ENCODE measurements at places on chromosomes 3 and 15.
A peak's percentile ranks its signal among the peaks of the same experiment; 100 is the strongest.

- DNase-seq: no peak
Measured at GRCh38 chr3:125406070-125406469, 30.9 kb upstream of the ZNF148 start.

GRCh38 chr3:15708882-15709677 is 88.7 kb downstream of the ANKRD28 start:
- no peak for DNase-seq

DNA sequence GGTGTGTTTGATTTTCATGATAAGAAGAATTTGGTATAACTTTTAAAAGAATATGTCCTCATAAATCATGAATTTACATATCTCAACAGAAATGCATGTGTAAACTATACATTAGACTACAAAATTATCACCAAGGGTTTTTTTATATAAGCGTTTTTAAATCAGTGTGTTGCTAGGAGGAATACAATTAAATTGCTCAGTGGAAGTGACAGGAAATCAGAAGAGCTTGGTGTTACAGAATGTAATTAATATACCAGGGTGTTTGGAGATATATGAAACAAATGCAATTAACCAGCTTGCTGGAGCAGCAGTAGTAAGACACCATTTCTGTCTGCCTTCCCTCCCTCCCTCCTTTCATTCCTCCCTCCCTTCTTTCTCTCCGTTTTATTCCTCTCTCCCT is 2.4 kb downstream of the ROBO2 start:
- DNase-seq: no peak

GRCh38 chr3:17372362-17373210 is 369.8 kb downstream of the TBC1D5 start:
- DNase-seq: peak; percentile 5

DNA sequence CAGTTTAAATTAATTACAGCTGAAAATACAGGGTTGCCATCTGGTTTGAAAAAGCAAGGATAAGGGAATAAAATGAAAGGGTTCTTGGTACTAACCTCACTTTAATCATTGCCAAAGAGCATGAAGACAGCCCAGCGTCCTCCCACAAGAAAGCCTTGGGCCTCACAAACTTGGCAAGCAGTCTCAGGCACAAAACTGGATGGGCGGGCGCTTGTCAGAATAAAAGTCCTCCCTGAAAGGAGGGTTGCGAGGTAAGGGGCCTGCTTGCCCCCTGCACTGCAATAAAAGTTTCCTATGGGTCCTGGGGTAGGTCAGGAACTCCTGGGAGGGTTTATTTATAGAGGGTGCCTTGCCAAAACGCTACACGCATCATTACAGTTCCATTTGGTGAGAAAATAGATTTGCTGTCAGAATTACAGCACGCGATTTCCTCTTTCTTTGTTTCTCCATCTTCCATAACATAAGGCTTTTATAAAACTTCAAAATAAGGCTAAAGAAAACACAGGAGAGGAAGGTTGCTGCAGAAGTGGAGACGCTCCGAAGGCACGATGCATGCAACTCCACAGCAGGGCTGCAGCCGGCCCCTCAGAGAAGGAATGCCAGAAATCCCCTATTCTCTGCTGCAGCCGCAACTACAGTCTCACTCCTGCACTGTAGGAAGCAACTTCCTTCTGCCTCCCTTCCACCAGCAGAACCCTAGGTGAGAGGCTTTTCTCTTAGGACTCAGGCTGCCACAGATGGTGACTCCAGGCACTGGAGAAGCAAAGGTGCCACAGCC is 61.3 kb downstream of the VGLL4 start:
- peak; percentile 92 for DNase-seq

- DNase-seq: peak; percentile 93
Measured at GRCh38 chr3:147945968-147946519, 536.9 kb downstream of the ZIC1 start.

DNA sequence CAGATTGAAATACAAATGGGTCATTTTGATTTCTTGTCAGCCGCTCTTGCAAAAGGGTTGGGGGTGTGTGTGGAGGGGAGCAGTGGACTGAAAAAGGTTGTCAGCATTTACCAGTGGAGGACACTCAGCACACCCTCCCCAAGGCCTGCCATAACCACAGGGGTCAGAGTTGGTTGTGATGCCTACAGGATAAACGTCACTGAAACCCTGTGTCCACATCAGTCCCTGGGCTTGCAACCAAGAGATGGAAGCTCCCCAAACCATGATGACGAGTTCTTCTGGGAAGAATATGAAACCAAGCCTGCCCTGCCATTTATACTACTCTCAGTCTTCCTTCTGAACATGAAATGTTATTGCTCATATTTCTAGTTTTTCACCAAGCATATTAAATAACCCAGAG is 54.0 kb upstream of the UMPS start:
- DNase-seq: no peak

- DNase-seq: no peak
Measured at GRCh38 chr3:113847664-113848461, 9.3 kb downstream of the GRAMD1C start.

DNA sequence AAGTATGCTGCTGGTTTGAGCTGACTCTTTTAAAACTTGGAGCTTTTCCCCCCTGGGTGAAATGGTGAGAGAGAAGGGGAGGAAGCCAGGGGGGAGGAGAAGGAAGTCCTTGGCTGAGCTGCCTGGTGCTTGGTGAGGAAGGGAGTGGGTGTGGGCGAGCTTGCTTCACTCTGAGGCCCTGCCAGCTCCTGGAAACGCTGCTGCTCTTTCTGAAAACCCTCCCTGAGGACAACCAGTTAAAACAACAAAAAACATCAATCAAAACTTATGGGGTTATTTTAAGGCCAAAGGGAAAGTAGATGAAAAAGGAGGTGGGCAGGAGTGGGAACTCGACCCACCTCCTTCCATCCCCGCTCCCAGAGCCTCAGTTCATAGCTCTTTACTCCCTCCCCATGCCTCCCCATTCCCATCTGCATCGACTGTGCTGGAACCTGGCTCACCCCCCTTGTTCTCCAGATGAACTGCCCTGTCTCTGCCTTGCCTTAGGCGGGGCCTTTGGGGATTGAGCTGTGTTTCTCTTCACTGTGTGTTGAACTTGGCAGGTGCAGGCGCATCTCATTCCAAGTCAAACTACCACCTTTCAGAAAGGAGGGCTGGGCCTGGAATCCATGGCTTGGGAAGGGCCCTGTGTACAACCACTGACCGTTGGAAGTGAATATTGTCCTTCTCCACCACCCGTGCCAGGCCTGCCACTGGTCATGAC is 166.1 kb downstream of the ZNF621 start:
- peak; percentile 74 for DNase-seq

- DNase-seq: no peak
Measured at GRCh38 chr3:100319951-100320350, 14.6 kb upstream of the NIT2 start.

DNA sequence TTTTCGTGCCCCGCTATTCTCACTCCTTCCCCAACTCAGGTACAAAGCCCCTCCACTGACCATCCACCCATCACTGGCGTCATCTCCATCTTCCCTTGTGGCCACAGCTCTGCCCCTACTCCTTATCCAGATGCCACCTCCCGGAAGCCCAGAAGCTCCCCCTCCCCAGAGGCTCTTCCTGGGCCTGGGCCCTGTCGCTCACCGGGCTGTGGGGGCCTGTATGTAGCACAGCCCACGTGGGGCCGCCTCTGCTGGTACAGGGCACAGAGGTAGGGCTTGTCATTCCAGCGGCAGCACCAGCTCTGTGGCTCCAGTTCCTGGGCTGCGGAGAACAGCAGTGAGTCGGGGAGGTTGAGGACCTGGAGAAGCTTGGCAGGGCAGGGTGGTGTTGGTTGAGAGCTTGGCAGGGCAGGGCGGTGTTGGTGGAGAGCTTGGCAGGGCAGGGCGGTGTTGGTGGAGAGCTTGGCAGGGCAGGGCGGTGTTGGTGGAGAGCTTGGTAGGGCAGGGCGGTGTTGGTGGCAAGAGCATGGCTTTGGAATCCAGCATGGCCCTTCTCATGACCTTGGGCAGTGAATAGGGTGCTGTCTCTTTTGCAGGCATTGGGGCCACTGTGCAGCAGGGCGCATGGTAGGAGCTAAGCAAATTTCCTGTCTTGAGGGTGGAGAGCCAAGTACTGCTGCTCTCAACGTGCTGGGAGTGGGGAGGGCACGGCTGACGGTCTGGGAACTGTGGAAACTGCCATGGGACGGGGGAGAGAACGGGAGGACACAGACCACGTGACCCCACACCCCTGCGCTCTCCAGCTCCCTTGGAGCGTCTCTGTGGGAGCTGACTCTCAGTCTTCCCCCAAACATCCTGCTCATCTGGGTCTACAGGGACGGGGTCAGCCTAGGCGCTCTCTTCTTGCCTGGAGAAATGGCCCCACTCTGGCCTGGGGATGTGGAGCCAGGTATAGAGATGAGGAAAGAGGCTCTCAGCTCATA is 43.4 kb downstream of the MUC20 start:
- DNase-seq: no peak

DNA sequence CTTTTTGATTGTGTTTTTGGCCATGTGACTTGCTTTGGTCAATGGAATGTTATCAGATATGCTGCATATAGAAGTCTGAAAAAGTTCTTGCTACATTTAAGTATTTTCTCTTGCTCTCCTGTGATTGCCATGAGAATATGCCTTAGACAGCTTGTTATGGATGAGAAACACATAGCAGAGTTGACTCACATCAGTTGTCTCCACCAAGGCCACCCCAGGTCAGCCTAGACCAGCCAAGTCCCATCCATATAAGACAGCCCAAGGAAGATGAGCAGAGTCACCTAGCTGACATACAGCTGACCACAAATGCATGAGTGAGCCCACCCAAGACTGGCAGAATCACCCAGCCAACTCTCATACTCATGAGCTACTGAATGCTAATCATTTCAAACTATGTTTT is 153.0 kb downstream of the THRB start:
- DNase-seq: no peak

- DNase-seq: no peak
Measured at GRCh38 chr15:71131601-71132362, 16.5 kb downstream of the THSD4 start.

DNA sequence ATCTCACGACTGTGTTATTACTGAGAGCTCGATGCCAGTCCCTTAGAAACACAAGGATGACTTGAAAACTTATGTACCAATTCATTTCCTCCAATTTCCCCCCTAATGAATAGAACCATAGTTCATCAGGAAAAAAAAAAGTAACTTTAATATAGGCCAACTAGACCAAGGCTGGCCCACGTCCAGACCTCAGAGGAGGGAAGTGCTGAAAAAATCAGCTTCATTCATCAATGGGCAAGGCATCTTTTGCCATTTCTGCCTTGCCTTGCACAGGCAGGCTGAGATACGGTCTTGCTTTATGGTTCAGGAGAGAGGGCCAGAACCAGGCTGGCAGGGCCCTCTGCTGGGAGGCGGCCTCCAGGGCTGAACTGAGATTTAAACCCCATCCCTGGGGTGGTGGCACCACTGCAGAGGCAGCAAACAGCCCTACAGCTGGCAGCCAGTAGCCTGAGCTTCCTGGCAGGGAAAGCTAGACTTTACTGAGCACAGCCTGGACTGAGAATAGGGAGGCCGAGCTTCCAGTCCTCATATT is 104.1 kb upstream of the TNFAIP8L3 start:
- DNase-seq: no peak

GRCh38 chr3:116601206-116601605 is 108.4 kb upstream of the TUSC7 start:
- no peak for DNase-seq

- no peak for DNase-seq
Measured at GRCh38 chr3:63207066-63207590, 71.0 kb upstream of the SYNPR start.

DNA sequence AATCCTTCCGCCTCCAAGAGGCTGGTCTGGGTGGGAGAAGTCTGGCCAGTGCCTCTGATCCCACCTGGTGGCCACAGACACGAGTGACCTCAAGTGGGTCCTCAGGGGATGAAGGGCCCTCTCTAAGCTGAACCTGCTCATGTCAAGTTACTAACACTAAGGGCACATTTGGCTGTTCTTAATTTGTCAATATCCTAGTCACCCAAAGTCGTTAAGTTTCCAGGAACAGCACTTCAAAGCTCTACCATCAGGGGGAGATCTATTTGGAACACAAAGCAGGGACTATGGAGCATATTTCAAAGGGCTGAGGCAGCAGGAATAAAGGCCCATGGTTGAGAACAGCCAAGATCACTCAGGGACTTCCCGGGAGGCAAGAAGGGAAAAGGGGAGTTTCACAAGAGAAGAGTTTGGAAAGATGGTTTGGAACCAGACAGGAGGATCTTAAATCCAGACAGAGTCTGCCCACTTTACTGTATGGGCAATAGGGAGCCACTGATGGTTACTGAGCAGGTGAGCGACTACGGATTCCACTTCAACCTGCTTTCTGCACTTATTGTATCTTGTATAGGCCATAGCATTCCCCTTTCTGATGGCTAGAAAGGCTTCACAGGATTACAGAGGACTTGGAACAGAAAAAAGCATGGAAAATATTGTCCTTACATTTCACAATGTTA is 13.7 kb downstream of the OXTR start:
- DNase-seq: no peak

DNA sequence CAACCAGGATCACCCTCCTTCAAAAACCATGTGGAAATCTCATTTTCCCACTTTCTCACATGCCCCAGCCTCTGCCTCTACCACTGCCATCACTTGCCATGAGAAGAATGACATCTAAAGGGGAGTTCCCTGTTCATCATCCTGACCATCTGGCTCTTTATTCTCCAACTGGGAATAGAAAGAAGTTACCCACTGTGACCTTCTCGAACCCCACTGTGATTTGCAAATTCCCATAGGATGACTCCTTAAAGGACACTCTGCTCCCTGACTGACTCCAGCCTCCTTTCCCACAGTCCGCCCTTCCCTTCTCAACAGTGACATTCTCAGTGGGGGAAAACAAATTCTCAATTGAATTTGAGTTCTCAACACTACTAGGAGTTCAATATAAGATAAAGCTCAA is 440.5 kb downstream of the NR2F2 start:
- no peak for DNase-seq

DNA sequence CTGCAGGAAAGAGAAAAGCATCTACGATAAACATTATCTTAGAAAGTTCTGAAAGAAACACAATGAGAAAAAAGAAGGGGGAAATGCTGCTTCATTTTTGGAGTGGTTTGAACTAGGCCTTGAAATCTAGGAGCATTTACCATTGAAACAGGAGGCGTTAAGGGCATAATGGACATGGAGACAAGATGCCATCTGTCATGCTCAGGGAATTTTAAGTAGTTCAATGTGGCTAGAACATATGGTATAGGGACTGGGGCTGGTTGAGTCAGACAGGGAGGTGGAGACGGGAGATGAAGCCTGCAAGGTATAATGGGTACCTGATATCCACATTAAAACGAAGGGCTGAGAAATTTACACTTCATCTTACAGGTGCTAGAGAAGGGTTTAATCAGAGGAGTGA is 10.4 kb upstream of the PLAAT1 start:
- DNase-seq: no peak

All from muscle of back (tissue), 13 donors.